ENCODE measurements at places on chromosomes 3 and 15.

DNA sequence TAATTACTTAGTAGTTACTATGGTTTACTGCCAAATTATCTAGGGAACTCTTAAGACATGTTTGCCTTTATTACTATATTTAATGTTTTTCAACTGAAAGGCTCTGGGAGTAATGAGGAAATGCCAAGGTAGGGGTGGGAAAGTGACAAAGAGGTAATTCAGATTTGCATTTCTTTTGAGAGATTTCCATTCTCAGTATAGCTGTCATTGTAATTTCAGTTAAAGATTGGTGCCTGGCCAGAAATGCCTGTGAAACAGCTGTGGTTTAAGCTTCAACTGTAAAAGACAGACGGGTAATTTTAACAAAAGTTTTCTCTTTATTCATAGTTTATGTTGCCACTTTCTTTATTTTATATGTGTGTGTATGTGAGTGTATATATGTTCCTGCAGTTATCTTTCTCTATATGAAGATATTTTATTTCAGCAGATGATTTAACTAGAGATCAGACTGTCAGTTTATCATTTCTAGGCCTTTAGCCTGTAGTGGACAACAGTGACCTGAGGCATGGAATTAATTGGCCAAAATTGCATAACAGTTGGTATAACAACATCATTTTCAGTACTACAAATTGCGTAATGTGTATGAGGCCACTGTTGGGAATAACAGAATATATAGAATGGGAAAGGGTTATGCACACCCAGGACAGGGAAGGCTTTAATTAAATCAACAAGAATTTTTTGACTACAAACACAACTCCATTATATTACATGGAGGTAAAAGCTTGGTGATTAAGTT, 119.0 kb downstream of the BBX start:
- no peak for DNase-seq

GRCh38 chr3:134086616-134087015, 56.9 kb upstream of the SLCO2A1 start:
- DNase-seq = no peak

DNA sequence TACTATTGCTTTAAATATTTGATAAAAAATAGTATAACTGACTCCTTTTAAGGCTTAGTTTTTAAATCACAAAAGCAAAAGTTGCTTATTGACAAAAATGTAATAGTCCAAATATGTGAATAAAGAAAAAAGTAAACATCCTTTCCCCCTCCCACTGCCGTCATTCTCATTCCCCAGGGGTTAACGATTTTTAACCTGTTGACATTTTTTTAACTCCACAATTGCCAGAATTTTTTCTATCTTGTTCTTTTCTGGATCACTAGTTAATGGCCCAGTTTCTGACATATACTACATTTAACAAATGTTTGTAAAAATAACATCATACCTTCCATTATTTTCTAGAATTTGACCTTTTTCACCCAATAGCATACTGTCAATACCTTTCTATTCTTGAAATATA, 60.6 kb upstream of the TCF12 start:
- no peak for DNase-seq

- DNase-seq = no peak
Measured at GRCh38 chr15:85094685-85095084, 113.0 kb downstream of the PDE8A start.

DNA sequence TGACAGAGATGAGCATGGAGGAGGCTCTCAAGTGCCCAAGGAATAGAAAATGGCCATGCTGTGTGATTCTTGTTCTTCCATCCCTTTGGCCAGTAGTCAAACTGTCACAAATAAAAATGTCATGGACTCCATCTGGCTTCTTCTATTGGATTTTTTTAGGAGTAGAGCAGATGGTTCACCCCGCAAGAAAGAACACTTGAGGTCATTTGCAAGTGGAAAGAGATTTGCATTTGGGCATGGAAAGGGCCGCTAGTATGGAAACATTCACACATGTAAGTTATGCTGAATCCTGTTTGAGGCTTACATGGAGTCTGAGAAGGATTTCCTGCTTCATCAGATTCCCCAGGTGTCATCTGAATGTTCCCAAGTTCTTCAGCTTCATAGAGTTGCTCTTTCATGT, 53.1 kb upstream of the CFAP161 start:
- DNase-seq = peak; percentile 32

DNA sequence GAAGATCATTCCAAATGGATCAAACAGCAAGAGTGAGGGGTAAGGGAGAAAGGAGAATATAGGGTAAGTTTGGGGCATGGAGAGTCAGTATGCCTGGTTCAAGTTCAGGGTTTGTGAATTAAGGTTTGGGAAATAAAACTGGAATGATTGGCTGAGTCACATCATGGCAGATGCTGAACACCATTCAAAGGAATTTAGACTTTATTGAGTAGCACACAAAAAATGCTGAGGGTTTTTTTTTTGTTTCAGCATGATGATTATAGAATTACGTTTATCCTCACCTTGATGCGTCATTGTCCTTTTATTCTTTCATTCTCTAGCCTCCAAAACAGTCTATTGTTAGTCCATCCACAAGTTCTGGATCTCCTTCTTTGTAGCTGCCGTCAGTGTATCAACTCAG, 220.0 kb upstream of the UMPS start:
- DNase-seq = no peak

DNA sequence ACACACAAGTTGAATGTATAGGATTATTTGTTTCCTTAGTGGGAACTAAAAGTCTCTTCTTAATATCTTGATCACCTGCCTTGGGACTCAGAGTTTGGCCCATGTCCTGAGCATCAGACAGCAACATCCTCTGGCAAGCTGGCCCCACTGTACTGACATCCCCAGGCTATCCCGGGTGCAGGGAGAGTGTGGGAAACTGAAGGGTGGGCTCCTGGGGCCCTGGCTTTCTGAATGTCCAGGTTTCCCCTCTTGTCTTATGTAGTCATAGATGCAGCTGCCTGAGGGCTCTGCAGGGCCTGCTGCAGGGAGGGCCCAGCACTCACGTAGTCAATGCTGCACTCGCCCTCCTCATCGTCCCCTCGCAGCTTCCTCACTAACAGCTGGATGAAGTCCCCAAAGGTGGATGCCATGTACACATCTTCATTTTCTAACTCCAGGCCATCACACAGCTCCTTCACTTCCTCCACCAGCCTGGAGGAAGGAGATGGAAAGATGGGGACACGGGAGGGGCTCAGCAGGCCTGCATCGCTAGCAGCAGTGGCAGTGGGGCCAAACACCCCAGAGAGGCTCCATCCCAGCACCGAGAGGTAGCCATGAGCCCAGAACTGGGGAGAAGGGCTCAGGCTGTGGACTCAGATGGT, 42.8 kb downstream of the ALDH1L1 start:
- DNase-seq = no peak

- DNase-seq = no peak
Measured at GRCh38 chr3:29972320-29972993, 633.9 kb upstream of the TGFBR2 start.

GRCh38 chr3:170038434-170039110, 777 bp downstream of the GPR160 start:
- DNase-seq = peak; percentile 28

DNA sequence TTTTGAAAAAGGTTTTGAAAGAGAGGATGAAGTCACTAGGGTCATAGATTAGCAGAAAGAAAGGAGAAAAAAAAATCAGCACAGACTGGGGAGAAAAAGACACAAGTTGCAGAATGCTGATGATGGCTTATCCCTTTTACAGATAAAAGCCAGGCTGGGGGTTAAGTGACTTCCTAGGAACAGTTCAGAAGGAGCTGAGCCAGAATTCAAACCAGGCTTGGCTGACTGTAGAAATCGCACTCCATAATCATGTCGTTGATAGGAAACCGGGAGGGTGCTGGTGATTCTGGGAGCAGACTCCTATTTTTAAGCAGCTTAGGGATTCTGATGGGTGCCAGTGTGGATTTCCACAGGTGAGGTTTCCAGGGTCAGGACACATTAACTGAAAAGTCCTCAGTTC, 159.5 kb upstream of the BHLHE40 start:
- DNase-seq = no peak

- DNase-seq = no peak
Measured at GRCh38 chr3:6079561-6080179, 781.2 kb upstream of the GRM7 start.

- DNase-seq = no peak
Measured at GRCh38 chr3:39260957-39261356, 18.9 kb downstream of the CX3CR1 start.

GRCh38 chr3:195395208-195395816, 47.5 kb downstream of the ACAP2 start:
- DNase-seq = no peak

GRCh38 chr15:75688278-75688557, 24.4 kb downstream of the CSPG4 start:
- DNase-seq = no peak

- no peak for DNase-seq
Measured at GRCh38 chr15:68415501-68416157, 16.3 kb downstream of the ITGA11 start.

GRCh38 chr15:60494108-60494507, 15.2 kb upstream of the ICE2 start:
- DNase-seq = no peak

DNA sequence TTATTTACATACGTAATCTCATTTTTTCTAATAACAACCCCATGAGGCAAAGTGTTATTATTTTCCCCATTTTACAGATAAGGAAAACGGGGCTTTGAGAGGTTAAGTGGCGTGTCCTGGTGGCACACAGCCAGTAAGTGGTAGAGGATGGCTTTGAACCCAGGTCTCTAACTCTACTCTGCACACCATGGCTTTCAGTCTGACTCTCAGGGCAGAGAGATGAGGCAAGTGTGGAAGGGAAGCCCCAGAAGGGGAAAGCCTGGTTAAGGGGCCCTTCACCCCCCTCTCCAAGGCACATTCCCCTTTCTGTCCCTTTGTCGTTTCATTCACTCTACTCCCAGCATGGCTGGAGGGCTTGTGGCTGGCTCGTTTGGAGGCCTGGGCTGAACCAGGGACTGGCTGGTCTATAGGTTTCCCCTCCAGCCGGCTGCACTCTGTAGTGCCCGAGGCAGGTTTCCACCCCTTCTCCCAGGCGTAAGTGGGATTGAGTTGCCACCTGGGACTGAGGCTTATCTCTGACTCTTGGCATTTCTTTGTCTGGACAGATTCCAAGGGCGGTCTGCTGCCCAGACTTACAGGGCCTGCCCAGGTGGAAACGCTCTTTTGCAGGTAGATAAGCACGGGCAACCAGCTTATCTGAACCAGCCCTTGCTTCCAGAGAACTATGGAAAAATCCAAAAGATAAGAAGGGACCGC, 12.1 kb downstream of the SEMA4B start:
- DNase-seq = no peak

GRCh38 chr3:133408366-133408765, 8.5 kb downstream of the BFSP2 start:
- no peak for DNase-seq

DNA sequence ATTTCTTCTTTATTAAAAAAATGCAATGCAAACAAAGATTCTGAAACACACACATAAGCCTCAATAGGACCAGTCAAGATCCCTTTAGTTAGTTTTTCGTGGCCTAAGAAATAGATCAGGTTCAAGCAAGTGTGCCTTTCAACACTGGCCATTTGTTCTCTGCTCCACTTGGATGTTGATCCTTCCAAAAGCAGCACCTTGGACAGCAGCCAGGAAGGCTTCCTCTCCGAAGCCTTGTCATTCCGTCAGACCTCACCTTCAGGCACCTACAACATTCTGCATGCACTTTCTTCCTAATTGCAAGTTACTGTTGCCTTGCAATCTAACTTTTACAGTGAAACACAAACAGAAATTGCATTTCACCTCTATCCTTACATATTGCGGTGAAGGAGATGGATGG, 155.9 kb upstream of the FEZF2 start:
- no peak for DNase-seq

GRCh38 chr3:12222775-12223485, 64.2 kb upstream of the TIMP4 start:
- DNase-seq = no peak

GRCh38 chr3:63975723-63976122, 47.6 kb downstream of the PSMD6 start:
- DNase-seq = no peak

- DNase-seq = no peak
Measured at GRCh38 chr3:132822266-132822665, 100.1 kb upstream of the NPHP3 start.

- DNase-seq = no peak
Measured at GRCh38 chr15:47517737-47518136, 199.6 kb upstream of the SEMA6D start.

DNA sequence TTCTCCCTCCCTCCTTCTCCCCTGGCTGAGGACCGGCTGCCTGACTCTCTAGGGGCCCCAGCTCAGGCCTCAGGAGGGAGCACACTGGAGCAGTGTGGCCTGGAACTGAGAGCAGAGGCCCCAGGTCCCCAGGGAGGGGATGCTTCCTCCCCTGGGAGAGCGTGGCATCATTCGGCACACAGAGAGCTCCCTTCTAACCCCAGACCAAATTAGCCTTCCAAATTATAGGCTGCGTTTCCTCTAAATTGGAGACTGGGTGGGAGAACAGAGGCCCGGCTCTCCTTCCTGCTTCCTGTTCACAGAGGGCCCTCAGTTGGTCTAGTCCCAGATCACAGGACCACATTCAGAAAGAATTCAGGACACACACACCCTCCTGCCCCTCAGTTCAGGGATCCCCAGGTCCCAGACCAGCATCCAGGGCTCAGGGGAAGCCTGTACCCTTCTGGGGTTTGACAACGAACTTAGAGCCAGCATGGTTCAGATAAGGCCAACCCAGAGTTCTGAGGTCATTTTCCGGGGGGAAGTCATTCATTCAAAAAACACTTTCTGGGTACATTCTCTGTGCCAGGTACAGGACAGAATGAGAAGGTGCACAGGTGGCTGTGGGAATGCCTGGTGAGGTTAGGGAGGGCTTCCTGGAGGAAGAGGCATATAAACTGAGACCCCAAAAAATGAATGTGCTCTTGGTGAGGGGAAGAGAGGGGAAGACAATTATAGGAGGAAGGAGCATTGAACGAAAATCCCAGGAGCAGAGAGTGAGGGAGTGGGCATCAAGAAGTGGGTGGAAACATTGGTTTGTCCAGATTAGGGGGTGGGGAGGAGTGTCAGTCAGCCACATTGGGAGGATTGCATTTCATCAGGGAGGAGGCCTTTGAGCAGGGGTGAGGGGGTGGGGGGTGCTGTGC, 28.4 kb upstream of the RPL29 start:
- peak; percentile 20 for DNase-seq

DNA sequence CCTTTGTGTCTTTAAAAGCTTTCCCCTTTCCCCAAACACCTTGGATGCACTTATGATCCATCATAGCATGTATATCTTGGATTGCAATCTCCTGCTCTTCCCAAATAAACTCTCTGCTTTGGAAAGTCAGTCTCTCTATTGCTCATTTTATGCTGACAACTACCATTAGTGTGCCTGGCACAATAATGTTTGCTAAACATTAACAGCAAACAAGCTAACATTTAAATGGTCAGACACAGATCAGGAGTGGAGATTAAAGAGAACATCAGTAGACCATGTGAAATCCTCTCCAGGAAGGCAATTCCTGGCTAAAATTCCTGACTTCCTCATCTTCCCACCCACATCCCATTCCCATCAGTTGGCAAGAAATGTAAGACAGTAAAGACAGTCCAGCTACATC, 44.3 kb upstream of the EIF1B start:
- peak; percentile 78 for DNase-seq

GRCh38 chr3:45123030-45123429, 23.1 kb downstream of the CDCP1 start:
- DNase-seq = no peak

GRCh38 chr3:138135833-138136194, 3.6 kb upstream of the A4GNT start:
- no peak for DNase-seq

- DNase-seq = no peak
Measured at GRCh38 chr3:32844914-32845313, 27.1 kb downstream of the TRIM71 start.

Measured in NCI-H526 treated with DMSO at 0.1 percent for 48 hours (cell line).